ENCODE measurements at places on chromosomes 7 and 10. TPM values are rescaled to one million over a fixed set of nuclear protein-coding genes. Genes with fewer than 3 reads are reported as not detected.

DNA sequence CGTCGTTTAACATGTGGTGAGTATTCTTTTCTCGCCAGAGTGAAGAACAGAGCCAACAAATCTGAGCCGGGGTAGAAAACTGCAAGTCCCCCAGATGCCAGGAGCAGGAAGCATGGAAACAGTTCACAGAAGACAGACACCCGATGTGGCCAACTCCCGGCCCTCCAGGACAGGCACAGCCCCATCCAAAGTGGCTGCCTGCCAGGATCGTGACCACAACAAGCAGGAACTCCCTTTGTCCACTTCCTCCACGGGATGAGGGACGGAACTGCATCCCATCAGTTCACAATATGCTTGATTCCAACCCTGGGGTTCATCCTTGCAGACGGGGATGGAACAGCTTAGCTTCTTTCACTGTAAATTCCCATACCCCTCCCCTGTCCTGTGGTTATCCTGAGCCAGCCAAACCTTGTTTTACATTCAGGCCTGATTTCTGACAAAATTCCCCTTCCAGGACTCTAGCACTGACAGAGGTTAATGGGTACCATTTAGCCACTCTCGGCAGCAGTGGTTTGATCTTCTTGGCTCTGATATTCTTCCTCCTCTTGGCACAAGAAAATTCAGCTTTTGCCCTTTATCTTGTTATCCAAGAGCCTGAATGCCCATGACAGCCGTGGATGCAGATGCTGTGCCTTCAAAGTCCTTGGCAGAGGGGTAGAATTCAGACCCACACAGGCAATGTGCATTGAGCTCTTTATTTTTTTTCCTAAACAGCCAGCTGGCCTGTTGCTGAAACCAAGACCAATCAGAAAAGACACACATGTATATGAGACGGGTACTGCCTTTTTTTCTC is 105.5 kb upstream of the FAM204A start:
- H3K4me1 ChIP-seq: no peaks in the 10 kb centered on the region
- no peaks in the 10 kb centered on the region for H3K36me3 ChIP-seq
- no peak overlapping the region for H3K27ac ChIP-seq

- no peaks in the 10 kb centered on the region for H3K4me1 ChIP-seq
- H3K27ac ChIP-seq: no peak overlapping the region
- DNase-seq: no peak
- H3K4me3 ChIP-seq: no peak overlapping the region
Observed at GRCh38 chr10:96984541-96985131, 152.5 kb downstream of the LCOR start.

DNA sequence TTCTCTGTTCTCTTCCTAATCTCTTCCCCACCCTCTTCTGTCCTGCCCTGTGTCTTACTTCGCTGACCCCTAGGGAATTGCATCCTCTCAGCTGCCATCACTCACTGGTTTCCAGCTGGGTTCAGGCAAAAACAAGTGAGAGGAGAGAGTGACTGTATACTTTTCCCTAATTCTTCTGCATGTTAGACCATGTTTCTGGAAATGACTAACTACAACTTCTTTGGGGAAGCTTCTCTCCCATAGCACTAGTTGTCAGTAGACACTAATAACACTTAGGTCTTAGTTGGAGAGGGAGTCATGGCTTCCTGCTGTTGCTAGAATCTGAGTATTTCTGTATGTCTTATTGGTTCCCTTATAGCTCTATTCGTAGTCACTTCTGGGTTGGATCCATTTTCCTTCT is 299.0 kb upstream of the FZD1 start:
- H3K36me3 ChIP-seq: no peaks in the 10 kb centered on the region
- H3K27me3 ChIP-seq: no peaks in the 10 kb centered on the region
- H3K4me3 ChIP-seq: no peak overlapping the region
- H3K27ac ChIP-seq: no peak overlapping the region

DNA sequence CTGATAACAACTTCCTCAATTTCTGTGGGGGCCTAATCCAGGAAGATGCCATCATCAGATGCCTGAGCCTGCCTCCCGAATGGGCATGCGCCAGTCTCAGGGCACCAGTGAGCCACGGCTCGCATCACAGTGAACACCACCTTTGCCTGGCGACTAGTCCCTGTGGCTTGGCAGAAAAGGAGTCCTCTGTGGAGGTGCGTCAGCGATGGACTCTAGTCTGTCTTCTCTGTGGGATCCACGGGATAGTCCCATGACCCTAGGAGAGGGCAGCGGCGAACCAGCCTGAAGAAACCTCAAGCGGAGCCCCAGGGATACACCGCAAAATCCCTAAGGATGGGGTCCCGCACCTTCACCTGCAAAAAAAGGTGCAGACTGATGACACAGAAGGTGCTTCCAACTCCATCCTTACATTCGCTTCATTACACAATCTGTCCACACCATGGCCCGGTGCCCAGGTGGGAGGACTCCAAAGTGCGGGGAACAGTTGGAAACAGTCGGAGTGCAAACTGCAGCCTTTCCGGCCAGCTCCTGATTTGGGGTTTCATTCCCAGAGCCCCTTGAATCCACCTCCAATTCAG is 35.1 kb upstream of the ZNF273 start:
- H3K4me1 ChIP-seq: no peaks in the 10 kb centered on the region
- H3K36me3 ChIP-seq: no peaks in the 10 kb centered on the region
- no peak overlapping the region for H3K27ac ChIP-seq
- no peaks in the 10 kb centered on the region for H3K27me3 ChIP-seq

- no peak overlapping the region for H3K27ac ChIP-seq
- no peaks in the 10 kb centered on the region for H3K36me3 ChIP-seq
- H3K4me3 ChIP-seq: no peak overlapping the region
- no peak for DNase-seq
- no peaks in the 10 kb centered on the region for H3K4me1 ChIP-seq
Observed at GRCh38 chr7:25069900-25070443, 55.1 kb downstream of the CYCS start.

- H3K27me3 ChIP-seq: no peaks in the 10 kb centered on the region
- no peak overlapping the region for H3K4me3 ChIP-seq
- H3K27ac ChIP-seq: no peak overlapping the region
- no peaks in the 10 kb centered on the region for H3K36me3 ChIP-seq
- DNase-seq: no peak
- no peaks in the 10 kb centered on the region for H3K4me1 ChIP-seq
Observed at GRCh38 chr7:67878808-67879207, 882.2 kb downstream of the TYW1 start.

DNA sequence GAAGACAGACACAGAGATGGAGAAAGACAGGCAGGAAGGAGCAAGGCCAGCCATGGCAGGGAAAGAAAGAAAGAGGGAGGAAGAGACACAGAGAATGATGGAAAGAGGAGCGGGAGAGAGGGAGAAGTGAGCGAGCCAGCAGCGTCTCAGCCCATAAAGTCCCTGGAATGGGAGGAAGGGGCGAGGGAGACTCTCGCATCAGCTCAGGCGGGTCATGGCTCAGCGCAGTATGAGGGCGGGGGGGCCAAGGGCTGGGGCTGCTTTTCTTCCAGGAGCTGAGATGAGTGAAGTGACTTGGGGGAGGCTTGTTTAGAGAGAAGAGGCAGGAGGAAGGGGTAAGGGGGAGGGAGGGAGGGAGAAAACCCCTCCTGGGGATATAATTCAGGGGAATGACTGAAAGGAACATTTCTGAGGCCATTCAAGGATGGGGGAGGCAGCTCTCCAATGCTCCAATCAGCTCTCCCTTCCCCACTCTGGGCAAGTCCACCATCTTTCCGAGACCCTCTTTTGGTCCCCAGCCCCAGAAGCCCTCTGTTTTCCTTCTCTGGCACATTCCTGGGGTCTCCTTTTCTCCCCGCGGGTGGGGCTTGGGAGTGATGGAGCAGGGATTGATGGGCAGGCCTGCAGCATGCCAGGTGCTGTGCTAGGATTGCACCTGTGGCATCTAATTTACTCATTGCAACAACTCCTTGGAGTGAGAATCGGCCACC is 87.9 kb downstream of the HIF1AN start:
- no peak overlapping the region for H3K27ac ChIP-seq
- H3K36me3 ChIP-seq: no peaks in the 10 kb centered on the region
- no peaks in the 10 kb centered on the region for H3K4me1 ChIP-seq
- no peak overlapping the region for H3K4me3 ChIP-seq
- no peak for DNase-seq

DNA sequence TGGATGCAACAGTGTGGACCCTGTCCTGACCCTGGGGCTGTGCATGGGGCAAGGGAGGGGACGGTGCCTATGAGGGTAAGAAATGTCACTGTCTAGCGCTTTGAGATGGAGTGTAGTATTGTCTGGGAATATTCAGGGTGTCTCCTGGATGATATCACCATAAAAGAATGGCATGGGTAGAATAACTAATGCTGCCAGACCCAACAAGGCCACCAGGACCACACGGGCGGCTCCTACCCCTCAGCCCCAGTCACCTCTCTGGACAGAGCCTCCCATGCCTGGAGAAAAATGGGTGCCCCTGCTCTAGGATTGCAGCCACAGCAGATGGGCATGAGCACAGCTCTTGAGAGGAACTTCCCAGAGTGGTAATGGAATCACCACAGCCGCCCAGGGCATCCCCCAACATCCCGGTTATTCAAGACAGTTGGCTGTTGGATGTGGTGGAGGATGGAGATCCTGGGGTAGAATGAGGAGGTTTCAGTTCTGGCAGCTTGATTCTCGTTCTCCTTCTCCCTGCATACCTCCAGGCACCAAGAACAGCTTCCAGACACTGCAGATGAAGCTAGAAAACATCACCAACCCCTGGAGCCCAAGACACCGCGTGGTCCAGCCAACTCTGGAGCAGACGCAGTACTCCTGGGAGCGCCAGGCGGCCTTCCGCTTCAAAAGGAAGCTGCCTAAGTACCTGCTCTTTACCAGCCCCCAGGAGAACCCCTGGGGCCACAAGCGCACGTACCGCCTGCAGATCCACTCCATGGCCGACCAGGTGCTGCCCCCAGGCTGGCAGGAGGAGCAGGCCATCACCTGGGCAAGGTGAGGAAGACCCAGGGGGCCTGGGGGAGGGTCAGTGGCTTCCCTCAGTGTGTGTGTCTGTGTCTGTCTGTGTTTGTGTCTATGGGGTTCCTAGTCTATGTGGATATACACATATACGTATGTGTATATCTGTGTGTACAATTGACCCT is 6.2 kb downstream of the AOC1 start:
- no peak overlapping the region for H3K4me3 ChIP-seq
- H3K27me3 ChIP-seq: no peaks in the 10 kb centered on the region
- no peaks in the 10 kb centered on the region for H3K4me1 ChIP-seq
- H3K36me3 ChIP-seq: no peaks in the 10 kb centered on the region
- no peak overlapping the region for H3K27ac ChIP-seq

GRCh38 chr10:3622427-3622826 is 162.6 kb downstream of the KLF6 start:
- H3K4me1 ChIP-seq: peaks cover 1% of the 10 kb centered on the region
- no peaks in the 10 kb centered on the region for H3K27me3 ChIP-seq
- no peak for DNase-seq
- H3K4me3 ChIP-seq: no peak overlapping the region
- H3K36me3 ChIP-seq: no peaks in the 10 kb centered on the region
- H3K27ac ChIP-seq: no peak overlapping the region

DNA sequence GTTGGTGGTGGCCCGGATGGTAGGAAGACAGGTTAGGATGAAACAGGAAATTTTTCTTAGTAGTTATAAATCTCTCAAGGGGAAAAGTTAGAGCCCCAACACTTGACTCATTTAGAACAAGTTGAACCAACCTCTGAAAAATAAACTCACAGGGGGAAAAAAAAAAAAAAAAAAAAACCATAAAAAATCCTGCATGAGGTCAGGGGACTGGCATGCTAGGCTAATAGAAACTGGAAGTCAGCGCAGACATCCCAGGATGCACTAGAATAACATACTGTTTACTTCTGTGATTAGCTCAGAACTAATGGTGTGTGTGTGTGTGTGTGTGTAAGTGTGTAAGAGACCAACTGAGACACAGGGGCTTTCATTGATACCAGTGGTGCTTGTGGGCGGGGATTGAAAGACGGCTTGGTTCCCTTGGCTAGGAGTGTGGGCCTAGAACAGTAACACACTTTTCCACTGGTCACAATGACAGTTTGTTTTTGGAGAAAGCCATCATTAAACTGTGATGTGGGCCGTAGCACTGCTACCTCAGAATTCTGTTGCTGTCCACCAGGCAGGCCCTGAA is 491.6 kb upstream of the GALNT17 start:
- no peak overlapping the region for H3K4me3 ChIP-seq
- no peaks in the 10 kb centered on the region for H3K36me3 ChIP-seq
- H3K27ac ChIP-seq: no peak overlapping the region
- H3K27me3 ChIP-seq: no peaks in the 10 kb centered on the region
- no peaks in the 10 kb centered on the region for H3K4me1 ChIP-seq

ADAM12 gene
- total RNA-seq: 9.4 TPM

MCU gene
- total RNA-seq: 45.6 TPM

NEBL gene
- total RNA-seq: 4.3 TPM
